Stimulated activated CD8-positive, alpha-beta memory T cell treated with anti-CD3 and anti-CD28 coated beads, Interleukin-2, amount 100 ng/mL, for 48 hours (primary cell): ENCODE measurements at places on chromosomes 6 and 20.

- no peak for DNase-seq
Measured at GRCh38 chr6:109304284-109305015, 77.8 kb downstream of the CD164 start.

DNA sequence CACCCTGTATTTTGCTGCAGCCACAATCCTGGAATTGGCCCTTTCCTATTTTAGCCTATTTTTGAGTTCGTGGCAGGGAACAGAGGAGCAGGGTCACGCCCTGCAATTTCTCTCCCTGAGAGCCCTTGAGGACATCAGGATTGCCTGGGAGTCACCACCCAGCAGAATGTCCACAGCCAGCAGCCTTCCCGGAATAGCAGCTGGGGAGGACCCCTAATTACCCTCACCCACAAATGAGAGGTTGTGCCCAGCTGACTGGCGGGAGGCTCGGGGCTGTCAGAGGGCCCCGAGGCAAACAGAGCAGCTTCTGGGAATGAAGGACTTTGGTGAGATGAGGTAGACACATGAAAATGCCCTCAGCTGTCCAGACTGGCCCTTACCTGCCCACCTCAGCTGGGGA lies 165.1 kb downstream of the PREX1 start:
- DNase-seq, result no peak

DNA sequence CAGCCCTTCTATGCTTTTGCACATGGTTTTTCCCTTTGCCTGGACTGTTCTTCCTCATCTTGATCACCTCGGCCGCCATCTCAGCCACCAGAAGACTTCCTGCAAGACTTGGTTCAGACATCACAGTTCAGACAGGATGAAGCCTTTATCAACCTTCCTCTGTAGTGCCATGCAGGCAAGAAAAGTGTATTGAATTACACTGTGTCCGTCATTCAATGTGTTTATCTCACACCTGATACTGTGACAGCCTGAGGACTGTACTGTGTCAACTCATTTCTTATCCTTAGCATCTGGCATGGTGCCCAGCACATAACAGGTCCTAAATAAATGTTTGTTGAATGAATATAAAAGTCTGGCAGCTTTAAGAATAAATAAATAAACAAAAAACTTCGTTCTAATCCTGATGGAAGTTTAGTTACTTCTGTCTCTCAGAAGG lies 133.3 kb upstream of the MAN1A1 start:
- no peak for DNase-seq

- DNase-seq, result no peak
Measured at GRCh38 chr6:119073307-119074051, 5.0 kb downstream of the FAM184A start.

DNA sequence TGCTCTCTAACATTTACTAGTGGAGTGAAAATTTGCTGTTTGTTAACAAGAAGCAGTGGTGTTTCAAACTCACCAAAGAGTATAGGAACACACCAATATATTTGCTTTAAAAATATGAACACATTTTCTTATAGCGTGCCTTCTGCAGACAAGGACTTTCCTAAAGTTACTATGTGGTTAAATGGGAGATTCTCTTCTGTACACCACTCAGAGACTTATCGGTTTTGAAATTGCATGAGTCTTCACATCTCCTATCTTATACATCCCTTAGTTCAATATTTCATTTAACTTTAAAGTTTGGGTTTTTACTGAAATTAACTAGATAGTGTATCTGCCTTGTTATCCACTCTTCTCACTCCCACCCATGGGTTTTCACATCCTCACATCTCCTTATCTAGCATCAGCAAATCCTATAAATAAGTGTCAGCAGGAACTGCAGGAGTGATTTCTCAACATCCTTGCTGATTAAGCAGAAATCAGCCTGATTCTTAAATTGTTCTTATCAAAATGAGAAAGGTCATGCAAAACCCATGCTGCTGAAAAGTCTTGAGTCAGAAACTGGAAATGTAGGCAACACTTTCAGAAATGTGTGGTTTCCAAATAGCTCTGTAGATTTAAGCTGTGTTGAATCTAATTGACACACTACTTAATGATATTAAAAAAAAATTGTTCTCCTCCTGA lies 1075.6 kb upstream of the GJE1 start:
- no peak for DNase-seq

DNA sequence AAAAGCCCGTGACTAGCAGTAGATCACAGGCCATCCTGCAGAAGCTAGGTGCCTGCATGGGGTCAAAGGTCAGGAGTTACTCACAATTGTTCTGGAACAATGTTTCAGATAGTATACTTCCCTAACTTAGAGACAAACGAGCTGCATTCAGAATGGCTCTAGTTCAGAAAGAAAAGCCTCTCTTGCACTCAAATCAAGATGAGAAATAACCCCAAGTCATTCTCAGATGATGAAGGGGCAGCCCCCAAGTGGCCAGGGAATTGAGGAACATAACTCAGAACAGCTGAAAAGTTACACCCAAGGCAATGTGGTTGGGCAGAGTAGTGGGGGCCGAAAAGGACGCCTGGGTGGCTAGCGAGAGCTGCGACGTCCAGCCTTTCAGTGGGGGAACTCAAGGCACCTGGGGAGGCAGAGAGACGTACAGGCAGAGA lies 27.8 kb downstream of the FYN start:
- DNase-seq, result no peak
